ENCODE measurements at places on chromosomes 6 and 20.
A peak's percentile ranks its signal among the peaks of the same experiment; 100 is the strongest.

GRCh38 chr6:144768551-144769075 is 483.5 kb downstream of the UTRN start:
- DNase-seq, result no peak

- no peak for DNase-seq
Observed at GRCh38 chr20:4190792-4191519, 175.6 kb upstream of the RNF24 start.

GRCh38 chr6:140858381-140858971 is 1274.2 kb upstream of the GJE1 start:
- DNase-seq, result peak; percentile 82

DNA sequence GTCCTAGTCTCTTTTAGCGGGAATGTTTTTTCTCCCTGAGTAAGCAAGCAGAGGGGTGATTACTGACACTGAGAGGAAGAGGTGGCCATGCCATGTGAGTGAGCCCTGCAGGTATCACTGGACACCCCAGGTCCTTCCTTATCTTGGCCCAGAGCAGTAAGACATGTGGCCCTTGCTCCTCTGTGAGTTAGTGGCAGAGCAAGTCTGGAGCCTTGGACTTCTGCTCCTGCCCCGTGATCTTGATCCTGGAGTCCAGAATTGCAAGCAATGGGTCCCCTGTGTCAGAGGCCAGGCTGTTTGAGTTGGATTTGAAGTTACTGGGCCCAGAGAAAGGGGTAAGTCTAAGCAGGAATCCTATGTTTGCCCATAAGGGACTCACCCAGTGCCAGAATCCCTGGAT is 92.1 kb upstream of the EMILIN3 start:
- no peak for DNase-seq

- peak; percentile 66 for DNase-seq
Observed at GRCh38 chr20:46206025-46206424, 87.9 kb downstream of the CD40 start.

- no peak for DNase-seq
Observed at GRCh38 chr6:6701864-6702263, 113.3 kb downstream of the LY86 start.

DNA sequence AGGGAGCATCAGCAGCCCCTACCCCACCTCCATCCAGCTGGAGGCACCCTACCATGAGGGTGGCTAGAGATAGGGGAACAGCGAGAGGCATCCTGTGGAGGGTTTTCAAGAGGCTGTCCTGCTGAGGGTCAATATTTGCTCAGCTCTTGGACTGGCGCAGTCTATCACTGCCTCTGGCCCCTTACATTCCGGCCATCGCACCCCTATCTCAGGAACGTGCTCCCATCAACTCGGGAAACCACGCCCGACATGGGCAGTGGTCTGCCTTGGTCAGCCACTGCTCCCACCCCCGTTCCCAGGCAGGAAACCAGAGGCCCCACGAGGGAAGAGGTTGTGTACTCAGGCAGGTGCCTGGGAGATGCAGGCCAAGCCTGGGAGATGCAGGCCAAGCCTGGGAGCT is 57.9 kb downstream of the VEGFA start:
- DNase-seq, result no peak

DNA sequence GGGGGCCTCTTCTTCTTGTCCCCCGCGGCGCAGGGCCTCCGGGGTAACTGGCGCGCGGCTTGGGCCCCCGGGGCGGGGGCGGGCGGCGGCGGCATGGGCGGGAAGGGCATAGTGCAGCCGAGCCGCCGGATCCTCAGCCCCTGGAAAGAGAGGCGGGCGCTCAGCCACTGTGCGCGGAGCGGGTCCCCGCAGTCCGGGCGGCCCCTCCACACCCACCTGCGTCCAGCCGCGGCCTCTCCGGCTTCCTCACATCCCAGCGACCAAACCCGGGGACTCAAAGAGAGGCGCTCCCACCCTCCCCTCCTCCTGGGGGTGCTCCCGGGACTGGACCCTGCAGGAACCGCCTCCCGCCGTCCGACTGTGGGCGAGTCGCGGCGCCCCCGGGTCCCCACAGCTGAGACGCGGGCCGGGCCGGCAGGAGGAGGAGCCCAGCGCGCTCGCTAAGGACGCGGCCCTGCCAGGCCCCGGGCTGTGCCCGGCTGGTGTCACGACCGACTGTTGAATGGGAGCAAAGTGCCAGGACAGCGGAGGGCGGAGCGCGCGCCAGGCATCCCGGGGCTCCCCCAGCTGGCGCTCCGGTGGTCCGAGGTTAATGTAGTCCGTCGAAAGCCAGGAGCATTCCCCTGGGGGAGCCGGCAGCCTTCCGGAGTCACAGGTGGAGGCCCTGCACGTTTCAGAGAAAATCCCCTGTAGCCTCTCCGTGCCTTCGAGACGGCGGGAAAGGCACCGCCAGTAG is at the start of gene PRR18:
PRR18 (minus strand) TSS at position 360 of the 736 bp plus-strand sequence; CDS start at position 110, 250 bp downstream.
- DNase-seq, result no peak

GRCh38 chr6:6516666-6517458 is 71.7 kb upstream of the LY86 start:
- peak; percentile 1 for DNase-seq

DNA sequence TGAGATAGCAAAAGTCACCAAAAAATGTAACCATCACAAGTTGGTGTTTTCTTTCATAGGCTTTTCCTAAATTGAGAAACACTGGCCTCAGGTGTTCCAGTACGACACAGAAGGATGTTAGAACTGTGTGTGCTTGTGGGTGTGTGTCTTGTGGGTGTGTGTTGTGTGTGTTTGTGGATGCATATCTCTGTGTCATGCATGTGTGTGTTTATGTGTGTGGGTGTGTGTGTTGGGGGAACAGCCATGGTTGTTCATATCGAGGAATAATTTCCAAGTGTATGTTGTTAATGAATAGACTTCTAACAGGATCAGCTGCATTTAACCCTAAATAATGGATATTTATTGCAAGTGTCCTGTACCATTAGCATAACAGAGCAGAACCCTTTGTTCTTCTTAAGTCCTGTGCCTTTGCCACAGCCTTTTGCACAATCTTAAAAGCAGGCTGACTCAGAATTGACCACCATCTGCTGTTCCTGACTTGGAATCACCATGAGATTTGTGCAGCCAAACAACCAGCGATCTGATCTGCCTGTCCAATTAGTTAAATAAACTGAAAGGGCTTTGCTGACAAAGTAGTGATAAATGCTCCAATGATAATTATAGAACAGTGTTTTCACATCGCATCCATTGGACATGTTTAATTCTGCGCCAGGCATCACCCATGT is 7.6 kb downstream of the CD93 start:
- DNase-seq, result peak; percentile 86

- no peak for DNase-seq
Observed at GRCh38 chr6:15479761-15480160, 183.1 kb downstream of the DTNBP1 start.

DNA sequence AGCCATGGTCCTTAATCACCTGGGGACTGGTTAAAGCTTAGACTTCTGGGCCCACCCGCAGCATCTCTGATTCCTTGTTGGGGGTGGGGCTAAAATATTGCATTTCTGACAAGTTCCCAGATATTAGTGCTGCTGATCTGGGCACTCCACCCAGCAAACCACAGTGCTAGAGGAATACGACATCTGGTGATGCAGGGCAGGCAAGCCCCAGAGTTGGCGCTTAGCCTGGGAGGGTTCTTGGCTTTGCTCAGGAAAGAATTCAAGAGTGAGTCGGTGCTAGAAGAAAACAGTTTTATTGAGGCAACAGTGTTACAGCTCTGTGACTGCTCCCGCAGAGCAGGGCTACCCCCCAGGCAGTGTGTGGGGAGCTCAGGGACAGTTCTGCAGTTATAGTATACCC is 210.7 kb downstream of the TFAP2C start:
- DNase-seq, result peak; percentile 49

DNA sequence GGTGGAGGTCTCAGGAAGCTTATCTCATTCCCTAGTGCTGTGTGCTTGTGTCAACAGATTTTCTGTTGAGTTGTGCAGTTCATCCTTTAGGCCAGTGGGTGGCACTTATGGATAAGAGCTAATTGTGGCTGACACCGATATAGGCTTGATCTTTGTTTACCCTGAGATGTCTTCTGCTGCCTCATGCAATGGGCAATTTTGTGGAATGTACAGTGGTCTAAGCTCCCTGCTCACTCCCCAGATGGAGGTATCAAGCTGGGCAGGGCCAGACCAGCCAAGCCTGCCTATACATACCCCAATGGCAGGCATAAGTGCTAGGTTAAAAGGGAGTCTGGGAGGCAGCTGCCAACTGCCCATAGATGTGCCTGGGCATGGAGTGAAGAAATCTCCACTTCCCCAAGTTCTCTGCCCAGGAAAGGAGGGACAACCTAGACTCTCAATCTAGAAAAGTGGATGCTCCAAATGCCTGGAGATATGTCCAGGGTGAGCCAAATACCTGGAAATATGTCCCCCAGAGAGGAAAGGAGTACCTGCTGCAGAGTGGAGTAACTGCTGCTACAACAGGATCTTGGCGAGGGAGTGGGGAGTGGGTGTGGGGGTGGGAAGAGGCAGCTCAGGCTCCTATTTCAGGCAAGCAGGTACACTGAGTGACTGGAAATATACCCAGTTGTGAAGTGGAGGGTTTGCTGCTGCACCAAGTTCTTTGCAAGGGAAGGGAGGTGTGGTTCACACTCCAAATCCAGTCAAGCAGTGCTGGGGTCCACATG is 53.2 kb upstream of the ARG1 start:
- peak; percentile 59 for DNase-seq

- DNase-seq, result no peak
Observed at GRCh38 chr20:50019466-50020256, 36.9 kb downstream of the SNAI1 start.

DNA sequence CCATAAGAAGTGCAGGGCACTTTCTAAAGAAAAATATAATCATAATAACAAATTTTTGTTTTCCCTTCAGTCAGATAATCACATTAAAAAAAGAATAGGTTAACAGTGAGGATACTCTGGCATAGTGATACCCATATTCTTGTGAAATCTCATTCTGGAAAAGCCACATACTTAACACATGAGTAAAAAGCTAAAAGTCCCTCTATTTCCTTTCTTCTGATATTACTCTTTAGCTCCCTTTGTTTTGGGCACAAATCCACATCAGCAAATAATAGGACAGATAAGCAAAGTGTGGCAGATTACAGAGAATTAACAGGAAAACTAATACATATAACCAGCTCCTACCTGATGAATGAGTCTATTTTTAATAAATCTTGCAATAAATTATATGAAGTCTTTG is 15.8 kb downstream of the SHPRH start:
- DNase-seq, result peak; percentile 47

DNA sequence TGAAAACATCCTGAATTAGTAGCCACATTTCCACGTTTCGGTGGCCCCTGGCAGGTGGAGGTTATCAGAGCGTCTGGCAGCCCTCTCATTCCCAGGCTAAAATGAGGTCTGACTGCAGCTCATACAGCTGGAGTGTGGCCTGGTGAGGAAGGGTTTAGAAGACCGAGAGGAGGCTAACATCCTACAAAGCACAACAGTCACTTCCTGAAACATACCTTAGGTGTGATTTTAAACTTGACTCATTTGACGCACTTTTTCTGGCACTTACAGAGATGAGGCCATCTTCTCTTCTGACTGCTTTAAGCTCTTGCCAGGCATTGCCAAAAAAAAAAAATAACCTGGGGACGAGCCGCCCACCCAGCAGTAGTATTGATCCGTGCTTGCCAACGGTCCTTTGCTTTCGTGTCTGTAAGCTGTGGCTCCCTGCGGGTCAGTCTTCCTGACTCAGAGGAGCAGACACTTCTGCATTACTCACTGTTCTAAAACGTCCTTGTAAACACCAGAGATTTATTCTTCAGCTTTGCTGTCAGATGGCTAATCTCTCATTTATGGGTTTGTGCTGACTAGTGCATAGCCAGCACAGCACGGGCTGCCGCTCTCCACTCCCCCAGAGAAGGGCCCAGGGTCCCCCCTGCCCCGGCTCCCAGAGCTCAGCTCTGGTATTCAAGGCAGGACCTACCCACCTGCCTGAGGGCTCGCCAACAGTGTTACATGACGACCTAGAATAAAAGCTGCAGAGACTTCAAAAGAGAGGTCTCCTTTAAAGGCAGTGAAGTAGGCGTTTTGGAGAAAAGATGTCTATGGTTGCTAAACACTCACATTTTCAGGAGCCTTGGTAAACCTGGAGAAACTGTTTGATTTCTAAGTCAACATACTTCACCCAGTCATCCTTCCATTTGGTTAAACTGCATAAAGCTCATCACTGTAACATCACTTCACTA is 78.5 kb upstream of the FRMD1 start:
- peak; percentile 76 for DNase-seq

GRCh38 chr20:32731882-32732266 is 11.4 kb downstream of the COMMD7 start:
- peak; percentile 58 for DNase-seq

DNA sequence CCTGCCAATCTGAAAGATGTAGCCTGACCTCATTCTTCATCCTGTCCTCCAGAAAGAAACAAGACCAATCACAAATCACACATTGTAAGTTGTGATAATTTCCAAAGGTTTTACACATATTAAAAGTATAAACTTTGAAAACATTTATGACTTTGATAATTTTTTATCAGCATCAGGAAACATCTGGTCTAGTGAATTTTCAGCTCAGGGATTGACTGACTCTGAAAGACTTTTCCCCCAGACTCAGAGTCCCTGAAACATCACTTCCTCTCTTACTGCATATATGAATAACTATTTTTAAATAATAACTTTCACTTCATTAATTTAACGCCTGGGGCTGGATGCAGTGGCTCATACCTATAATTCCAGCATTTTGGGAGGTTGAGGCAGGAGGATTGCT is 48.5 kb upstream of the SSTR4 start:
- no peak for DNase-seq

- no peak for DNase-seq
Observed at GRCh38 chr20:50358971-50359370, 151.2 kb upstream of the PTPN1 start.

- peak; percentile 36 for DNase-seq
Observed at GRCh38 chr6:12570461-12571030, 146.0 kb upstream of the PHACTR1 start.

DNA sequence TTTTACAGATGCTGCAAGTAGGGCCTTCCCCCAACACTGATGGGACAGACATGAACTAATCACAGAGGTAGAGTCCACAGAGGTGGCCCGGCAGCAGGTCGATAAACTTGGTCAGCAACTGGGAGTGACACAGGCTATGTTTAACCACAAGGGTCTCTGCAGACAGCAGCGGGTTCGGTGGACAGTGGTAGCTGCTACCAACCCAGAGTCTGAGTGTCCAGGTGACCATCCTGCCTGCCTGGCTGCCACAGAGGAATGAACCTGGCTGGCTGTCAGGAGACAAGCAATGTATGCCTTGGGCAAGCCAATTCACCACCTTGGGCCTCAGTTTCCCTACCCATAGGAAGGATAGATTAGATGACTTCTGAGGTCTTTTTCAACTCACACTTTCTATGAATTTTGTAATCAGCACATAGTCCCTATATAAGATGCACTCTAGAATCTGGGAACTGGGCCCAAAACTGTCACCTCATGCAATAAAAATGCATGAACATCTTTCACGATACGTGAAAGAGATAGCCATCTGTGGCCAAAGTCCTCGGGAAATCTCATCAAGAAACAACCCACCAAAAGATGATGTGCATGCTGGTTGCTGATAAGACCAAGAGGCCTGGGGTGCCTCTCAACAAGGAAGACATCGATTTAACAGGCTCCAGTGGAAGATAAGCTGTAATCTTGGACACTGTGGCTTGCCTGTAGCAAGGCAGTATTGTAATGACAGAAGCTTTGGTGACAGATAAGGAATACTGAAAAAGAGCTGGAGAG is 30.5 kb downstream of the MDGA1 start:
- peak; percentile 45 for DNase-seq
